ENCODE measurements at places on chromosomes 2 and 18.

- no peak for DNase-seq
- H3K27me3 ChIP-seq, result no peaks in the 10 kb centered on the region
- no peak overlapping the region for H3K27ac ChIP-seq
- H3K4me1 ChIP-seq, result no peaks in the 10 kb centered on the region
Observed at GRCh38 chr18:31246460-31246859, 71.5 kb upstream of the DSG1 start.

GRCh38 chr18:13366131-13366530 is 147.6 kb downstream of the LDLRAD4 start:
- H3K27ac ChIP-seq, result no peak overlapping the region
- no peaks in the 10 kb centered on the region for H3K4me1 ChIP-seq
- no peak overlapping the region for H3K4me3 ChIP-seq
- H3K36me3 ChIP-seq, result no peaks in the 10 kb centered on the region
- peaks cover 5% of the 10 kb centered on the region for H3K27me3 ChIP-seq

DNA sequence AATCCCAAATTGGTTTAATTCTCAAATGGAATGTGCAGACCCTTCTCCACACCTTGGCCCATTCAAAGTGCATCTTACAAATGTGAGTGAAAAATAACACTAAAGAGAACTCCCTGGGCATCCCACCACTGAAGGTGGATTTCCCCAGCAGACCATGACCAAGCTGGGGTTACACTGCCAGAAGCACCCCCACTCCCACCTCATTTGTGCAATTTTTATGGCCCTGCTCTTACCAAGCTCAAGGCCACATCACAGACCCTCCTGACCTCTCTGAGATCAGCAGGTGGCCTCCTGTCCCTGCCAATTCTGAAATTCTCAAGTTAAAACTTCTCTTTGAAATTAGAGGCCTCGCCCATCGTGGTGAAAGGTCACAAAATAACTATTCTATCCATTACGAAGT is 21.6 kb downstream of the SIGLEC15 start:
- DNase-seq, result no peak
- peaks cover 4% of the 10 kb centered on the region for H3K27me3 ChIP-seq
- no peak overlapping the region for H3K27ac ChIP-seq
- no peak overlapping the region for H3K4me3 ChIP-seq
- peaks cover 28% of the 10 kb centered on the region for H3K36me3 ChIP-seq
- peaks cover 13% of the 10 kb centered on the region for H3K4me1 ChIP-seq

DNA sequence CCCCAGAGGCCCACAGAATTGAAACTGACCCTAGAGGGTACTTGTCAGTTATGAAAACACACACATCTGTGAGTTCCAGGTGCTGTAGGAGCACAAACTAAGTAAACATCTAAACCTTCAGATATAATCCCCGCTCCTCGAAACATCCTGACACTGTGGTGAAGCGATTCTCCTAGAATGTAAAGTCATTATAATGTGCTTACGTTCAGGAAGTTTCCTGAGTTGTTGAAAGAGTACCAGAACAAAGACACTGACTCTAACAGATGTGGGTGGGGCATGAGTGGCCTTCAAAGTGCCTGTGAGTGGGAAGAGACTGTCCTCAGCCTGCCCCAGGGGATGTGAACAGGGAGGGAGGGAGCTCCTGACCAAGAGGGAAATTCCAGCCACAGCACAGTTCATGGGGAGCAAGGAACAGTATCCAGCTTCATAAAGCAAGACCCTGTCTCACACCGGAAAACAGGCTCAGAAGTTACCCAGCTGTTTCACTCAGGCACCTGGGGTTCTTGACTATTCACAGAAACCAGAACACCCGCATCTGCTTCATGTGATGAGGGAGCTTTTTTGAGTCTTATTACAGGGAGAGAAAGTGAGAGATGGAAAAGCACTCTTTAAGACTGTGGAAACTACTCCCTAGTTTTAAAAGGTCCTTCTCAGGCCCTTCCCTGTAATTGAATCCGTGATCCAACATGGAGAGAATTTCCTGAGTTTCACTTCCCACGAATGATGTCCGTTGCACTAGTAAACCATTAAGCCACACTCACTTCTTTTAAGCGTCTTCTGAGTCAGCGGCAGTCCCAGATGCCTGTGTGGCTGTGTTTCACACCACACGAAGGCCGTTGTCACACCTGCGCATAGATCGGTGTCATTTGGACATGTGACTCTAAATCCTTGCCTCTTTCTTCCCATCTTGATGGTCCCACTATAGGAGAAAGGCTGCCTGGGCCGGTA is 88.6 kb upstream of the EML6 start:
- H3K36me3 ChIP-seq, result peaks cover 67% of the 10 kb centered on the region
- peaks cover 3% of the 10 kb centered on the region for H3K27me3 ChIP-seq
- H3K27ac ChIP-seq, result peak overlapping the region; percentile 72
- peak; percentile 17 for DNase-seq
- peaks cover 57% of the 10 kb centered on the region for H3K4me1 ChIP-seq

- no peak overlapping the region for H3K27ac ChIP-seq
- peaks cover 45% of the 10 kb centered on the region for H3K4me1 ChIP-seq
- H3K27me3 ChIP-seq, result peaks cover 6% of the 10 kb centered on the region
- no peak for DNase-seq
Observed at GRCh38 chr2:20136149-20136548, 84.7 kb upstream of the LAPTM4A start.

DNA sequence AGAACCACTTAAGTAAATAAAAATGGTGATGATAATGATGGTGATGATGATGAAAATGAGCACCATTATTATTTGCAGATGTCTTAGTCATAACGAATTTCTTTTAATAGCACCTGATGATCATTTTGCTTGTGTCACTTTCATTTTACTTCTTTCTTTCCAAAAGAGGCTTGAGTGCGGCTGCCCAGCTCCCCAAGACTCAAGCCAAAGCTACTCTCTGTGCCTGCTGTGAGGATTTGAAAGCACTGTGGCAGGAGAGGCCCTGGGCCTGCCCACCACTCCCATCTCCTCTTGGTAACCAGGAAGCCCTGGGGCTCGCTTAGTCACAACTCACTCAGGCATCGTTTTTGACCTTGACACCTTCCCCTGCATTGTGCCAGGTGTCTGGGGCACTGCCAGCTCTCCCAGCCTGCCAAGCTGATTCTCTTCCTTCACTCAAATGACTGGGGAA is 41.2 kb downstream of the RPL37A start:
- H3K4me3 ChIP-seq, result peak overlapping the region; percentile 25
- DNase-seq, result peak; percentile 28
- H3K27ac ChIP-seq, result peak overlapping the region; percentile 70
- H3K36me3 ChIP-seq, result peaks cover 2% of the 10 kb centered on the region
- H3K27me3 ChIP-seq, result peaks cover 8% of the 10 kb centered on the region
- H3K4me1 ChIP-seq, result peaks cover 61% of the 10 kb centered on the region
